ENCODE measurements at places on chromosomes 5 and 9. TPM values are rescaled to one million over a fixed set of nuclear protein-coding genes. Genes with fewer than 3 reads are reported as not detected.

The PLPP7 gene
- 15.8 TPM for total RNA-seq

The AIF1L gene
- 30.5 TPM for total RNA-seq

The FAM200C gene
- total RNA-seq = not detected

The FAM153A gene
- total RNA-seq = not detected

The STPG3 gene
- total RNA-seq = not detected

The SPOCK1 gene
- 81.2 TPM for total RNA-seq

The TMEM252 gene
- not detected for total RNA-seq

The RAD50 gene
- 29.4 TPM for total RNA-seq

The SPINK7 gene
- total RNA-seq = not detected

The OR2V1 gene
- not detected for total RNA-seq

The BAAT gene
- total RNA-seq = 0.53 TPM

The HSD17B3 gene
- total RNA-seq = not detected

The S1PR3 gene
- total RNA-seq = 59.3 TPM

The LHX2 gene
- total RNA-seq = not detected

The SGCD gene
- 4.0 TPM for total RNA-seq

The HBEGF gene
- total RNA-seq = 3.0 TPM

The OGN gene
- 156 TPM for total RNA-seq

The SERF1A gene
- total RNA-seq = not detected

The MARVELD2 gene
- not detected for total RNA-seq

The CAMLG gene
- total RNA-seq = 12.6 TPM

The IL4 gene
- total RNA-seq = not detected

The SLC4A9 gene
- total RNA-seq = not detected

The ECM2 gene
- total RNA-seq = 20.1 TPM

The FOXD4L6 gene
- total RNA-seq = not detected
